ENCODE measurements at places on chromosomes 3 and 15.

- DNase-seq: no peak
These were observed 16.5 kb downstream of the ANXA2 start for GRCh38 chr15:60381148-60381788.

DNA sequence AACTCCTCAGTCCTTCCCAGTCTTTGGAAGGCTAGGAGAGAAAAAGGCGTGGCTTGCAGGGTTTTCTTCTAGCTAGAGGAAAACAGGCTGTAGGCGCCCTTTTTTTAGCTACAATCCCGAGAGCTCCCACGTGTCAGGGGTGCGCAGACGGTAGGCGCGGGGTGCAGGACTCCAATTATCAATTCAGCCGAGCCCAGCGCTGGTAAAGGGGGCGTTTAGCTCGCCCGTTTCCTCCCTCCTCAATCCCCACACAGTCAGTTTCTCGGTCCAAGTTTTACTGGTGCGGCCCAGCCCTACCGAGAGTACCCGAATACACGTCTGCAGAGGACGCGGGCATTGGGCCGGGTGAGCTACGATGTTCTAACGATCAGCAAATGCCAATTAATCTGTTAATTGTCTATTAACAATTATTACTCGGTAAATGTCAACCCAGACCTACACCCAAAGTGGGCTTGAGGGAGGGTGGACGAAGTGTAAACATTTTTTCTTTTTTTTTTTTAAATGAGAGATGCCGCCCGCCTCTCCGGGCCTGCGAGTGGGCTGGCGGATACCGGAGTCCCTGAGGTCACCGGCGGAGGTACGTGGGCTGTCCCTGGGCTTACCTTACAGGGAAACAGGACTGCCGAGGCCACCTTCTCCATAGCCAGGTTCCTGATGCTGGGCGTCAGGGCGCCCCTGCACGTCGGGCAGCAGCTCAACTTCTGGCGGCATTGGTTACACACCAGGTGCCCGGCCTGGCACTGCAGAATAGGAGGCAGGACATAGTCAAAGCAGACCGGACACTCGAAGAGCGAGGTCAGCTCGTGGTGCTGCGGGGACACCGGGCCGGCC, 923 bp downstream of the SIAH2 start:
- peak; percentile 32 for DNase-seq

DNA sequence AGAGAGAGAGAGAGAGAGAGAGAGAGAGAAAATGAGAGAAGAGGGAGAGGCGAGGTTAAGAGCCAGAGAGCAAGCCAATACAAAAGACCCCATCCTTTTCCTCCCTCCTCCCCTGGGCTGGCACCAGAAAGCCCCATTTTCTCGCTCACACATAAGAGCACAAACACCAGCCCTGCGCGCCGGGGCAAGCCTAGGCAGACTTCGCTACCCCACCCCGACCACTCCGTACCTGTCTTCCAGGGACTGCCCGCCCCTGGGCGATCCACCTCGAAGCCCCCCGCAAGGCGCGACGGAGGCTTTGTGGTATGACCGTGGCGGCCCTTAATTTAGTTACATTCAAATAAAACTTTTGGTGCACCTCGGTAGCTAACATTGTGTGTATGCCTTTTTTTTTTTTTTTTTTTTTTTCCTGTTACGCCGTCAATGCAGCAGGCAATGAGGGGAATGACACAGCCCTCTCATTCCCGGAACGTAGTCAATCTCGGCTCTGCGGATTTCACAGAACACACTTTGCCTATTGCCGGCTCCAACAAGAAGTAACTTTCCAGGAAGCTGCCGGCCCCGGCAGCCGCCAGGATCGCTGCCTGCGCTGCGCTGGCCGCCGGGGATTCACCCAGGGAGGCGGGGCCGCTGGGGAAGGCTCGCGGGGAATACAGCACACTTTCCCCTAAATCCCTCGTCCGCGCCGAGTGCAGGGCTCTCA, 7.7 kb downstream of the BCL6 start:
- DNase-seq: peak; percentile 27

GRCh38 chr3:101495552-101495951, 17.5 kb downstream of the SENP7 start:
- no peak for DNase-seq

DNA sequence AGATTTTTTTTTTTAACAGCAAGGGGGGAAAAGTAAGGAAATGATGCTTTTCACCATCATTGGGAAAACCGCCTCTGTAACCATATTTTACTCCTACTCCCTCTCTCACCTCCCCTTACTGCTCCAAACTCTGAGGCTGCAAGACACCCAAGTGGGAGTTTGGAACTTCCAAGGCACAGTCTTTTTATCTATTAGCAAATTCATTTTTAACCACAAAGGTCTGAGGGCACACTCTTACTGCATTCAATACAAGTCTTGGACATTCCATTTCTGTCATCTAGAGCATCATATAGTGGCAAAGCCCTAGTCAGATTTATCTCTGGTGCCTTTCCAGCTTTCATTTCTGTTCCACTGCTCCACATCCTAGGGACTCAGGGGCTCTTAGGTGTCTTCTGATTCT, 13.2 kb downstream of the FAM162A start:
- no peak for DNase-seq

DNA sequence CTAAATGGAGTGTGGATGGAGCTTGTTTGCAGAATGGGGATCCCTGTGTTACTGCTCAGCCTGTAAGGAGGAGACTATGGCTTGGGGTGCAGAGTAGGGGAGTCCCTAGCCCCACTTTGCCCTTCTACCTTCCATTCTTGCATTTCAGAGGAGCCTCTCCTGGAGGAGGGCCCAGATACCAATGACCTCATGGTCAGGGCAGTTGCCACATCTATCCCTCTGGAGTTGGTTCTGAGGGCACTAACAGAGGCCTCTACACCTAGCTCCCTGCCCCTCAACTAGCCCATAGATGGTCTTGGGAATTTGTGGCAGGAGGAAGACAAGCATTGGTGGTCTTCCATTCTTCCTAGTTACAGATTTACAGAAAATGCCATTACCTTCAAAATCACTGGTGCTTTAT, 6.1 kb downstream of the SKOR1 start:
- no peak for DNase-seq

GRCh38 chr15:90259524-90259923, 5.9 kb upstream of the NGRN start:
- no peak for DNase-seq

DNA sequence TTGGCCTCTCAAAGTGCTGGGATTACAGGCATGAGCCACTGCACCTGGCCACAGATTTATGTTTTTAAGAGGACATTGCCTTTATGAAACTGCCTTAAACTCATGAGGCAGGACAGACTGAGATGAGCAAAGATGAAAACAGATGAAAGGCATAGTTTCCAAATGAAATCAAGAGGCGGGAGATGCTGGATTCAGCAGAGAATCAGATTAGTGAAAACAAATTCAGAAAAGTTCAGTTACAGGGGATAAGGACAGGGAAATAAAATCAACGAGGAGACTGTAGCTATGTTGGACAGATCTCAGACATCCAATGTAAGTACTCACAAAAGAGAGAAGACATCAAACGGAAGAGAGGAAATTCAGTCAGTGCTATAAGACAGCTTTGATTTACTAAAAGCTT, 68.1 kb downstream of the ADAMTSL3 start:
- no peak for DNase-seq

DNA sequence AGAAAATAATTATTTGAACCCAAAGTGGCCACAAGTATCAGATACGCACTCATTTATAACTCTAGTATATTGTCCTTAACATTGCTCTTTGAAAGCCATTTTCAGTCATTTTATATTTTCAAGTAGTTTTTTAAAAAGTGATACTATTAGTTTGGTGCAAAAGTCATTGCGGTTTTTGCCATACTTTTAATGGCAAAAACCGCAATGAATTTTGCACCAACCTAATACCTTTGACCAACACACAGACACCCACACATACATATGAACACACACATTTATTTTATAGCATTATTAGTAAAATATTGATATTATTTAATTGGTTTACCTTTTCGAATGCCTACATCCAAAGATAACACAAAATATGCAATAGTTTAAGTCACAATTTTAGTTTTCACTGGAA, 154.3 kb downstream of the EPHA3 start:
- no peak for DNase-seq

GRCh38 chr15:27463525-27464088, 492.6 kb downstream of the GABRG3 start:
- no peak for DNase-seq

GRCh38 chr15:25852661-25853524, 10.2 kb downstream of the ATP10A start:
- no peak for DNase-seq

- peak; percentile 14 for DNase-seq
These were observed 30.4 kb downstream of the NXPE3 start for GRCh38 chr3:101809178-101810021.

GRCh38 chr15:59614153-59614552, 2.6 kb downstream of the GCNT3 start:
- DNase-seq: no peak

DNA sequence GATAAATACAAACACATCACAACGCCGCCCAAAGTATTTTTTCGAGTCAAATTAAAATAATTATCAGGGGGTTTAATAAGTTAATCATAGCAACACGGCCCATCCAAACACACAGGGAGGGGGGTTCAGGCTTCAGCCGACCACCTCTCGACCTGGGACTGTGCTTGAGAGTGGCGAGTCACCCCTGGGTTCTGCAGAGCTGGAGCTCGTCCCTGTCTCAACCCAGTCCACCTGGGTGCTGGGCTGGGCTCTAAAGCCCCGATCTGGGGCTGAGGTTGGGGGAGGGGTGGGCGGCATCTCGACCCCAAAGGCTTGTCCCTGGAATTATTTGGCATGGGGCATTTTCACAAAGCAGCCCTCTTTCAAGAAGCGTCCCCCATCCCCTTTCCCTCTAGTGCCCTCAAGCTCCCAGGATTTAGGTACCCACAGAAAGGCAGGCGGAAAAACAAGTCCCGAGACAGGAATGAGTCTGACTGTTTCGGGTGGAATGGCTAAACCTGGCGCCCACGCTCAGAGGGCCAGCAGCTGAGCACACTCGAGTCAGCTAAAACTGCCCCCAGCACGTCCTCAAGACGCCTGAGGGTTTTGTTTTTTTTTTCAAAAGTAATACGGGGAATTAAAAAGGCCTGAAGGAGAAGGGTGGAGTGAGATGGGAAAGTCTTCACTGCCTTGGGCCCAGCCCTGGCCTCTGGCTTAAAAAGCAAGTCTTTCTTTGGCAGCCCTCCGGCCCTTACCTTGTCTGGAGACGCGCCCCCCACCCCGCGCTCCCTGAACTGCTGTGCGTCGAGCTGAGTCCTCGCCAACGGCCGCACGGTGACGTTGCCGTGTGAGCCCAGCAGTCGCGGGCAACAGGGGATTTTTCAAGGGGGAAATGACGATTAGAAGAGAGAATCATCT, 32.5 kb downstream of the NR2F2 start:
- DNase-seq: no peak

DNA sequence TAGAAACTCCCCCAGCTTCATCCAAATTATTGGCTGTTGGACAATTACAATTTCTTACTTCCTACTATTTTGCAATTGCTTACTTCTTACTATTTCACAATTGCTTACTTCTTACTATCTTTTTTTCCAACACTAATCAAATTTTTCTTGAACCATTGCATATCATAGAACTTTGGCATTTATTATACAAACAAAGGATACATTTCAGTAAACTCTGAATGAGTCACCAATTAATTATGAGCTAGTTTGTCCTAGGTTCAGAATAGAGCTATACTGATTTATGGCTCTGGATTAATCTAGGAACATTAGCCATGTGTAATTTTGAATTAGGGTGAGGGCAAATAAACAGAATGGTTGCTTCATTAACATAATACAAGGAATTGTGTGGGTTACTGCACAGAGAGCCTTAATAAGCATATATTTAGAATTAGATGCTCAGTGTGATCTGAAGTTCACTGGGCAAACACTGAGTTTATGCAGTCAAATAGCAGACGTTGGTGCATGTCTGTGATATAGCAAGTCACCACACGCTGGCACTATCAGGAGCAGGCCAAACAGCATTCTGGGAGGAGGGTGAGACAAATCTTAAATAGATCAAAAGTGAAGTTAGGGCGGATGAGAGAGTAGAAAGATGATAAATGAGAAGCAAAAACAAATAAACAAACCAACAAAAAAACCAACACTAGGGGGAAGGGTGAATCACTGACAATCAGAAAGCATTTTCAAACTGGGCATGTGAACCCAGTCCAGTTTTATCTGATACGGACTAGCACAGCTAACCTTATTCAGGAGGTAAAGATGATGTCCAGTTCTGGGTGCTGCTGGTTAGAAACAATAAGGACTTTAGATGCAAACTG, 21.5 kb downstream of the GABRR3 start:
- no peak for DNase-seq

DNA sequence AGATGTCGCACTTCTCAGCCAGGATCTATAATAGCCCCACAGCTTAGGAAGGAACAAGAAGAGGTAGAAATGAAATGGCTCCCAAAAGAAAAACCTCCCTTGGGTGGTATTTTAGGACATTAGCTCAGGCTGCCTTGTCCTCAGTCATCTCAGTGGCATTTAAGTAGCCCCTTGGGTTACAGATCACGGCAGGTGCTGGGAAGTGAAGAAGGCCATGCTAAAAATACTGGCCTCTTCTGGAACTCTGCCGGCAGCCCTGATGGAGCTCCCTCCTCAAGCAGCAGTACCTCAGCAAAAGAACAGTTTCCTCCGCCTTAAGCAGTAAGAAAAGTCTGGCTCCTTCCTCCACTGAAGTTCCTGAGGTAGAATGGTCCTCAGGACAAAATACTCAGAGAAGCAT, 7.3 kb upstream of the TPM1 start:
- DNase-seq: no peak
